ENCODE measurements at places on chromosomes 6 and 20.
A peak's percentile ranks its signal among the peaks of the same experiment; 100 is the strongest.

DNA sequence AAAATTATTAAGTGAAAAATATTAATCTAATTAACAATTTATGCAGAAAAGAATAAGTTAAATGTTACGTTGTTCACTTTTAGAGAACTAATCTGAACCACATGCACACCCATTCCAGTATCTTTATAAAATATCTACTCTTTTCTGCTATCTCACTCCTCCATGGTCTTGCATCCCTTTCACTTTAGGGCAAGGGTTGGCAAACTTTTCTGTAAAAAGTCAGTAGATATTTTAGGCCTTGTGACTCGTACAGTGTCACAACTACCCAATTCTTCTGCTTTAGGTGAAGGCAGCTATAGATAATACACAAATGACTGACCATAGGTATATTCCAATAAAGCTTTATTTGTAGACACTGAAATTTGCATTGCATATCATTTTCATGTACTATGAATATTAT lies 39.7 kb upstream of the SUPT3H start:
- no peak for DNase-seq

DNA sequence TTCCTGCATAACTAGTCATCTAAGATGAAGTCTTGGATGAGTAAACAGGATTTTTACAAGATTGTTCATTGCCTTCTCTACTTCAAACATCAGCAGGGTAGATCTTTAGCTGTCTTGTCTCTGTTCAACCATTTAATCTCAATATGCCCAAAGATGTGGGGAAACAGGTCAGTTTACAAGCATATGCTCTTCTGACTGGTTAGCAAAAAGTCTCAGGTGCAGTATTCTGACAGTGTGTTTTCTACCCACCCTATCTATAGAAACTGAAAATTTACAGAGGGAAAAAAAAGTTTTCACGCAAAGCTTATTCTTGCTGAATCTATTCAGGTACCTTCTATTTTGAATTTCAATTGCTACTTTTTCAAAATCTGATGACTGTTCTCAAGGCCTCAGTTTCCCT lies 29.0 kb downstream of the MAP3K5 start:
- DNase-seq = no peak

DNA sequence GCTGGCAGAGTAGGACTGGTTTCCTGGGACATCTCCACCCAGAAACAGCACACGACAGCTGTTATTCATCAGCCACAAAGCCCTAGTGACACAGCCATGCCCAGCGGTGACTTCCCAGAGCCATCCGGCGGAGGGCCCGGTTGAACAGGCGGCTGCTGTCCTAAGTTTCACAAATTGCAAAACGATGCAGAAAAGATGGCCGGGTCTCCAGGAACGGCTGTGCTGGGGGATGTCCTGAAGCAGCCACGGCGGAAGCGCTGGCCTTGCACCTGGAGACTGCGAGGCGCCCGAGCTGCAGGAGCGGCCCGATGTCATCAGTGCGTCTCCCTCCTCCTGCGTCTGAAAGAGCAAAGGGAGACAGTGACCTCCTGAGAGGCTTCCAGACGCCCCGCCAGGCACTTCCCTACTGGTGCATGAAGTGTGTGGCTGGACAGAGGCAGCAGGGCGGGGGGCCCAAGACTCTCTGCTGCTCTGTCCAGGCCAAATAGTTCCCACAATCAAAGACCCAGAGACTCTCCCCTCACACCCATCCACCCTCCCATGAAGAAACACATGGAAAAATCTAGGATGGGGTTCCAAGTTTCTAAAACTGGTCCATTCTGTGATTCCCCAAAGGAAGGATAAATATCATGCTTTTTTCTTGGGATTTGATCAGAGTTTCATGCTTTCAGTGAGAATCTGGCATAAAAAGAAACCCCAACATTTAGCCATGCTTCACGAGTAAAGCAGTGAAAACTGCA lies 44.0 kb downstream of the SSR1 start:
- DNase-seq = no peak

- no peak for DNase-seq
Observed at GRCh38 chr6:116267836-116268588, 11.7 kb downstream of the TSPYL1 start.

DNA sequence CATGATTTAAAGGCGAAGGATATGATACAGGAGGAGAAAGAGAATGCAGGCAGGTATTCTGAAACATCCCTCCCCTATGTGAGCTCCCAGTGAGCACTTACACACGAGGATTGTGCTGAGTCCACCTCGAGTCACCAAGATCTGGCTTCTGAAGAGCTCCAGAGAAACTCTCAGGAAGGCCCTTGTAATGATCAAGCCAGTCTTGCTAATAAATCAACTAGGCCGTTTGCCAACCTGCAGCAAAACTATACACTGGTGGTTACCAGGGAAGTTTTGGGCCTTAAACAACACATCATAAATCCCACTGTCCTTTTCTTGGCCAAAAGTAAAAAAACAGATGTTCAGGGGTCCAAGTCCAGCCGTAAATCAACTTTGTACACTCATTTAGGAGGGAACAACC lies 79.2 kb downstream of the STXBP5 start:
- DNase-seq = no peak

DNA sequence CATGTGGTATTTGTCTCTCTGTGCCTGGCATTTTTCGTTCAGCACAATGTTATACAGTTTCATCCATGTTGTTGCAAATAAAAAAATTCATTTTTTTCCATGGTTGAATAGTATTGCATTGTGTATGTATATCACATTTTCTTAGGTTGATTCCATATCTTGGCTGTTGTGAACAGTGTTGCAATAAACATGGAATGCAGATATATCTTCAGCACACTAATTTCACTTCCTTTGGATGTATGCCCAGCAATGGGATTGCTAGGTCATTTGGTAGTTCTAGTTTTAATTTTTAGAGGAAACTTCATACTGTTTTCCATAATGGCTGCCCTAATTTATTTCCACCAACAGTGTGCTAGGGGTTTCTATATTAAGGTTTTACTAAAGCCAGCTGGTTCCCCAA lies 52.6 kb downstream of the GFRAL start:
- DNase-seq = no peak

DNA sequence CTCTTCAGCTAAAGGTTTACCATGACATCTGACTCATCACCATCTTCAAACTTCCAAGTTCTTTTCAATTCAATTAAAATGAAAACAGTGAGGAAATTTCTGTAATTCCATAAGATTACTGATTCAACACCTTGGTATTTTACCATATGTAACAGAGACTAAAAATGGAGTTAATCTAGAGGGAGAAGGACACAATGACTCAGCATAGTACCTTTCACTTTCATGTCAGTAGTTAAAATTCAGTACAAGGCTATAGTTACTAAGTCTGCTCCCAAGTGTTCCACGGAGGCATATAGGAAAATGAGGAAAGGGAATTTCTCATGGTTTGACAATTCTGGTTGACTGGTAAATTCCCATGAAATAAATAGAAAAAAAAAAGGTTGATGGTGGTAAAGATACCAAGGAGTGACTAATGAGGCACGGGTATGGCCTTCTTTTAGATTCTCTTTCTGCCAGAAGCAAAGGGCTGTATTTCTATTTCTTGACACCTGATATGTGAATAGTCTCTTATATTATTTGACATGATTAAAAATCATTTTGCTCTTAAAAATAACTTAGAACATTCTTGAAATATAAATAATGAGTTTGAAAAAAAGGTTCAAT lies 526.7 kb upstream of the ADGRB3 start:
- DNase-seq = no peak

GRCh38 chr6:52104979-52105378 lies 17.6 kb upstream of the PKHD1 start:
- DNase-seq = no peak

- DNase-seq = peak; percentile 38
Observed at GRCh38 chr20:46230801-46231282, 77.5 kb downstream of the CDH22 start.

DNA sequence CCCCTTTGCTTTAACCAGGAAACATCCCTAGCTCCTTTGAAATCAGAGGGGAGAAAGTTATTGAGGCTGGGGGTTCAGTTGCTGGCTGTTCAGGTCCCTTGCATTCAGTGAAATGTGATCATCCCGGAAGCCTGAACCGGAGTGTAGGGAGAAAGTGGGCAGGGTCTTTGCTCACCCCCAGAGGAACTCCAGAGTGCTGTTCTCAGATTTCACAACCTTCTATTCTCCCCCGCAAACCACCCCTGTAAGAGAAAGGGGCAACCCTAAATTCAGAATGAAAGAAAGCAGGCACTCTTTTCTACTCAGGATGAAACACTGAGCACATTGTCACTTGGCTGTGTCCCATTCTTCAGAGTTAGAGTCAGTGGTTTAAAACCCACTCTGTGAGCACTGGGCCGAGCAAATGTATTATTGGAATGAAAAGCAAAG lies 139.8 kb downstream of the KHDC1L start:
- DNase-seq = peak; percentile 30

- no peak for DNase-seq
Observed at GRCh38 chr6:168906391-168906790, 347.3 kb downstream of the THBS2 start.

- DNase-seq = peak; percentile 31
Observed at GRCh38 chr20:59948828-59949720, 8.9 kb downstream of the FAM217B start.

DNA sequence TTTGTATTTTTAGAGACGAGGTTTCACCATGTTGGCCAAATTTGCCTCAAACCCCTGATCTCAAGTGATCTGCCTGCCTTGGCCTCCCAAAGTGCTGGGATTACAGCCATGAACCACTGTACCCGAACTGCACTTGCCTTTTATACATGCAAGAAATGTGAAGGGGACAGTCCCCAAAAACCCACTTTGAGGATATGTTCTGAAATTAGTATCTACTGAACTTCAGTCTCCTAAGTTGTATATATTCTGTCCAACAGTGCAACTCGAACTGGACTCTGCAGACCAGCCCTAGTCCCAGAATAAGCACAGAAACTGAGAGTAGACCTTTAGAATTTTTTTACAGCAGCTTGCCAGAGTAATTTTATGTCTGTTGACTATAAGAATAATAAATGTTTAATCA lies 28.5 kb downstream of the BACH2 start:
- no peak for DNase-seq
